MM.1S (cell line): ENCODE measurements at places on chromosomes 7 and 10.

- no peak for DNase-seq
Observed at GRCh38 chr10:84088626-84089025, 50.7 kb upstream of the GHITM start.

DNA sequence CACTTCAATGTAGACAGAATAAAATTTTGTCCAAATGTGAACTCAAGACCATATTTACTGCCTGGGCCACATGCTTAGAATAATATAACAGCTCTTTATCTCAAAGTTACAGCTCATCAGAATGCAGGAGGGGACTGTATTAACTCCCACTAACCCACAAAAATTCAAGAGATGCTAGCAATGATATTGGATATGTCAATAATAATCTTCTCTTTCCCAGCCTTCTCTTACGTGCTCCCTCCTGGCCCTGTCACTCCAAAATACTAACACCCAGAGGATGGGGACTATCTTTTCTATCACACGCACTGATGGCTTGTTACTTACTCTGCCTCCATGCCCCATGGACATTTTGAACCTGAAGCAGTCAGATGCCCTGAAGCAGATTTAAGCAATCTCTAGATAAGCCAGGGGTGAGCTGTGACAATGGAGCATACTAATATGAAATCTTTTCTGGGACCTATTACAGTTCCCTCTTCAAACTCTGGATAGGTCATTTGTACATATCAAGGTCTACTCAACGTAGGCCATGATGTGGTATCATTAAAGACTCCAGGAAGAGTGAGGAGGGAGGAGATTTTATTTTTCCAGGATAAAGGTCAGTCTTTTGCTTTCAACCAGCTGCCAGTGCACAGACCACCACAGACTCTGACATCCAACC lies 803.0 kb downstream of the GRM8 start:
- DNase-seq: peak; percentile 16

DNA sequence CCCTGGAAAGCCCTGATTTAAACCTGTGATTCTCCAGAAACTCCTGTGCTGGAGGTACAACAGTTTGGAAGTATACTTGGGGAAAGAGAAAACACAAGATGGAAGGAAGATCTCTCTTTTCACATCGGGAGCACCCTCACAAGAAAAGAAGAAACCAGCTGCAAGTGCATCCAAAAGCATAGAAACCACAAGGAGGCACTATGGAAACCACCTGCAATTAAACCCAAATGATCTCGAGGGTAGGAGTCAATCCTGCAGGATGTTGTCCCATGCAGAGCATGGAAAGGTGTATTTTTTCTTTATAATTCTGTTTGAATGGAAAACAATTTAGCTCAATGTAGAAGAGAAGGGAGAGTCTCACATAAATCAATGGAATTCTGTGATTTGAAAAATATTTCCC lies 210.5 kb downstream of the TWIST1 start:
- DNase-seq: no peak

DNA sequence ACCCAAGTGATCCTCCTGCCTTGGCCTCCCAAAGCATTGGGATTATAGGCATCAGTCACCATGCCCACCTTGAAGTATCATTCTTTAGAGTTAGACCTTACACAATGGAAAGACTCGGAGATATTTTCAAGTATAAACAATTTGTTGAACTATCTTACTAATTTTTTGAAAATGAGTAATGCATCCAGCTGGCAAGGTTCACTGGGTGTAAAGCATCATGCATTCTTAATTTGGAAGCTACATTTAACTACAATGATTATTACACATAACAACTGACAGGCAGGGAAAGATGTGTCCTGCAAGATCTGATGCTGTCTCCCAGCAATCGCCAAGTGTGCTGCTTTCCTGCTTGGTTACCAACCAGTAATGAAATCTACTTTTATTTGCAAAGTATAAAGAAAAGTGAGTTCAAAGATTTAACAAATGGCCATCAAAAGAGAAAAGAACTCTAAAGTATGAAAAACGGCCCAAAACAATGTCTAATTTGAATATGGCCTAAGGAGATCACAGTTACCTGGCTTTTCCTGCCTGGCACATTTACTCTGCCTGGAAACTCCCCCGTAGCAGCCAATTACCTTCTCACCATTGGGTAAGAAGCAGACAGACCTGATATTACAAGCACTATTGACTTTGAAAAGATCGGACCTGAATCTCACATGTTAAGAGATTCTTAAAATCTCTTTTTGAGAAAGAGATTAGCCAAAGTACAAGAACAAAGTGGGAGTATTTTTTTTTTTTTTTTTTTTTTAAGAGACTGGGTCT lies 59.3 kb upstream of the NMT2 start:
- DNase-seq: no peak

GRCh38 chr10:29849126-29849833 lies 210.1 kb downstream of the JCAD start:
- DNase-seq: no peak

DNA sequence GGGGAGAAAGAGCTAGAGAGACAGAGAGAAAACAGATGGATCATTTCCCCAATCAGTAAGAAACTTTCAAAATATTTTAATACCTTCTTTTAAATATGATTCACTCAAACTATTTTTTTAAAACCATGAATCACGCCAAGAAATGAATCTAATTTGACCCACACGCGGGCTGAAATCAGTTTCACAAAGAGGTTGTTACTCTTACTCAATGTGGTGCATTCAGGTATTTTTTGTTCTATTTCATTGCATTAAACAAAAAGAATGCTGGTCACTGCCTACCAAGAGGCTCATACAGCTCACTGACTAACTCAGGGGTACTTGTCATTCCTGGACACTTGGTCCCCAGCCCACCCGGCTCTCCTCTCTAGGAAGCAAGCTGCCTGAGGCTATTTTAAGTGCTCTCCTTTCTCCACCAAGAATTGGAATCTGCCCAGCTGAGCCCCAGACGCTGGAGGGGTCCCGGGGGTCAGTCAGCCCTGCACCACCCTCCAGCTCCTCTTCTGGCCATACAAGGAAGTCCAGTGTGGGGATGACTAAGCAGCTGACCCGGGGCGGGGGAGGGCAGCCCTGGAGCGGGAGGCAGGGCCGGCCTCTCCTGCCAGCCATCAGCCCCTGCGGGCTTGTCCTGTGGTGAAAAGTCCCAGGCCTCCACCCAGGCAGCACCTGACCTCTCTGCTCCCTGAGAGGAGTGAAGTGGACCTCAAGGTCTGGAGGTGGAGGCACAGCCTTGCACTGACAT lies 21.7 kb upstream of the PFKP start:
- no peak for DNase-seq

DNA sequence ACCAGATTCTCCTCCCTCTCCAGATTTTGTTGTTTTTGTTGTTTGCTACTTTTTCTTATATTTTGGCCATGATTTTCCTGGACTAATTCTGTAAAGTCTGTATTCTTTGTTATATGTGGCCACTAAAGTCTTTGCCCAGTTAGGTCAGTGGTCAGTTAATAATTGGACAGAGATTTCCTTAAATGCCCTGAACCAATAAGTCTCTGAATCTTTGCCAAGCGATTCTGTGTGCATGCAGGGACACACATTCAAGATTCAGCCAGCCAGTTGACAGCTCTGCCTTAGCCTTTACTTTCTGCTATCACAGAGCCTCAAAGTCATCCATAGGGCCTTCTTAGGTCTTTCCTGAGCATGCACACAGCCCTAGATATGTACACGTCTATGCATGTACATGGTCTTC lies 11.0 kb upstream of the COL17A1 start:
- DNase-seq: no peak

DNA sequence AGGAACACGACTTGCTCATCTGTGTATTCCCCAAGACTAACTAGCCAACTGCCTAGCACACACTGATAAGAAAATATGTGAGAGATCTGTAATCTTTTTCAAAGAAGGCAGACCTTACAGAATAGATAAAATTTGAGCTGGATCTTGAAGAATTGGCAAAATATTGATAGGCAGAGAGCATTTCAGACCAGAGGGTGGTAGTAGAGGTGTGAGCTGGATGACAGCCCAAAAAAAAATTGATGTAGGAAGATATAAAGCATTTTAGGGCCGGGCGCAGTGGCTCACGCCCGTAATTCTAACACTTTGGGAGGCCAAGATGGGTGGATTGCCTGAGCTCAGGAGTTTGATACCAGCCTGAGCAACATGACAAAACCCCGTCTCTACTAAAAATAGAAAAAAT lies 1.2 kb upstream of the ZNF746 start:
- no peak for DNase-seq

GRCh38 chr7:54544527-54545240 lies 2.5 kb downstream of the VSTM2A start:
- no peak for DNase-seq

DNA sequence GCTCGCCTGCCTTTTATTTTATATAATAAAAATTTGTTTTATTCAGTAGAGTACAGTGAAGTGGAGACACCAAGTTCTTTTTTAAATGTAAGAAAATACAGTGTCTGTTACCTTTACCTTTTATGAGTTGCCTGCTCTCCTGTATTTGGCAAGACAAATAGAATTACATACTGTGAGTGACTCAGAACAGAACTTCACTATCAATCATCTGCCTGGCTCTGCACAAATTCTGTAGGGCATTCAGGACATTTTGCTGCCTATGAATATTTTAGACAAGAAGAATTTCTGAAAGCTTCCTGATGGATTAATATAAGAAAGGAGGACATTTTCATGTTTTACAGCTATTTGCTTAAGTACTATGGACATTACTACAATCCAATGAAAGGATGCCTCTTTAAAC lies 135.4 kb upstream of the PHF14 start:
- no peak for DNase-seq

DNA sequence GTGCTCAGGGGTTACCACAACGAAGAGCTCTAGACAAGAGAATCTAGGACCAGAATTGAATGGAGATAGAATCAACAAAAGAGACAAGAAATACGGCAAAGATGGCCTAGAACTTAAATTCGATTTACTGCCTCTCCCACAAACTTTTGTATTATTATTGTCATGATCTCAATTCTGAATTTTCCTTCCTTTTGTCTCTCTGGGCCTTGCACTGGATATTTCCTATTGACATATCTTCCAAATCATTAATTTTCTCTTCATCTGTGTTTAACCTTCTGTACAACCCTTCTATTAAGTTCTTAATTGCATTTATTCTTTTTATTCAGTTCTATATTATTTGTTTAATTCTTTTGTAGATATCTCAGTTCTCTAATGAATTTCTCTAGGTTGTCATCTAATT lies 28.4 kb downstream of the VSTM4 start:
- no peak for DNase-seq

GRCh38 chr10:115092258-115092554 lies 959 bp upstream of the ATRNL1 start:
- no peak for DNase-seq

DNA sequence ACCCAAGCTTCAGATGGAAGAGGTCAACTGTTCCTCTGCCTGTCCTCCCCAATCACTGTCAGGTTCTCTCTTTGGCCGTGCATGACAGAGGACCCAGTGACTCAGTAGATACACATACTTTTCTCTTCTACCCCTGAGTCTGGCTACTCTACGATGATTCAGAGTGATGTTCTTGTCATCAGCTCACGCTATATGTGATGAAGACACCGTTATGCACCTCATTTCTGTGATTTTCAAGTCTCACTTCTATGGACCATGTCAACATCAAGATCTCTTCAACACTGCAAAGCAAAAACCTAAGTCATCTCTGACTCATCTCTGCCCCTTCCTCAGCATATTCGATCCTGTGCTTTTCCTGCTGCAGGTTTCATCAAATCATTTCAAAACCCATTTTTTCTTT lies 76.6 kb upstream of the DGKI start:
- DNase-seq: no peak

DNA sequence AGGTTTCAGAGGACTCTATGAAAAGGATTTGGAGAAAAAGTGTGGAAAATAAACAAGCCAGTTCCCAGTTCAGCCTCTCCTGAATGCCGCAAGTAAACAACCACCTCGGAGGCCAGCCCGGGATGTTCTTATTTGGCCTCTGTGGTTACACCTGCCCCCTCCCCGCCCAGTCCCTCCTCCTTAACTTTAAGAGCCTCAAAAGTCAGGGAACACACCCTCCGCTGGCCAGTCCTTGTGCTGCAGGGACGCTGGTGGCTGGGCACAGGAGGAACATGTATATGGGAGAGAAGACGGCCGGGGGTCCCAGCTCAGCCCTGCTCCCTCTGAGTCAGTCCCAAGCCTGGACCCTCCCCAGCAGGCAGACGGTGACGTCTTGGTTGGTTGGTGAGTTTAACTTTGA lies 6.1 kb downstream of the CHST3 start:
- DNase-seq: no peak

- no peak for DNase-seq
Observed at GRCh38 chr10:87729940-87730339, 70.3 kb downstream of the PAPSS2 start.

DNA sequence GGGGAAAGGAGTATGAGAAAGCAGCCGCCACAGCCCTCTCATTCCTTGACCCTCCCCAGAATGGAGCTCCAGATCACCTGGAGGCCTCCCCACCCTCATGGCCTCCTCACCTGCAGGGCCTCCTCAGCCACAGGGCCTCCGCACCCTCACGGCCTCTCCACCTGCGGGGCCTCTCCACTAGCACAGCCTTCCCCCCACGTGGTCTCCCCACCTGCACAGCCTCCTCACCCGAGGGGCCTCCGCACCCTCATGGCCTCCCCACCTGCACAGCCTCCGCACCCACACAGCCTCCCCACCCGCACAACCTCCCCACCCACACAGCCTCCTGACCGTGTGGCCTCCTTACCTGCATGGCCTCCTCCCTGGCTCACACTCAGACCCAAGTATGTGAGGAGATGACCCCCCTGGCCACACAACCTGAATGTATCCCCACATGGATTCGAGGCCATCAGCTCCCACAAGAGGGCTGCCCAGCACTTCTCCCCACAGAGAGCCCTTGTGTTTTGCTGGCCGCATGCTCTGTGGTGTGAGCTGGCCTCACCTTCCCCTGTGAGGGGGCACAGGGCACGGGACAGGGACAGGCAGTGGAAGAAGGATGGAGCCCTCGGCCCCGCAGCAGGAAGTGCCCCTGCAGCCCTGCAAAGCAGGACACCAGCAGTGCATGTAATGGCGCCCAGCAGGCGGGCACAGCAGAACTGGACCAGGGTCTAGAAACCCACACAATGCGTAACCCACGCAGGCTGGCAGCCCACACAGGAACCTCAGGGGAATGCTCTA lies 3.1 kb downstream of the DIP2C start:
- no peak for DNase-seq
